ENCODE measurements at places on chromosomes 3 and 15.
A peak's percentile ranks its signal among the peaks of the same experiment; 100 is the strongest.

GRCh38 chr15:81050805-81051204 is 50.1 kb downstream of the TLNRD1 start:
- H3K36me3 ChIP-seq, result no peaks in the 10 kb centered on the region
- H3K27ac ChIP-seq, result no peak overlapping the region
- H3K4me1 ChIP-seq, result no peaks in the 10 kb centered on the region
- DNase-seq, result no peak

DNA sequence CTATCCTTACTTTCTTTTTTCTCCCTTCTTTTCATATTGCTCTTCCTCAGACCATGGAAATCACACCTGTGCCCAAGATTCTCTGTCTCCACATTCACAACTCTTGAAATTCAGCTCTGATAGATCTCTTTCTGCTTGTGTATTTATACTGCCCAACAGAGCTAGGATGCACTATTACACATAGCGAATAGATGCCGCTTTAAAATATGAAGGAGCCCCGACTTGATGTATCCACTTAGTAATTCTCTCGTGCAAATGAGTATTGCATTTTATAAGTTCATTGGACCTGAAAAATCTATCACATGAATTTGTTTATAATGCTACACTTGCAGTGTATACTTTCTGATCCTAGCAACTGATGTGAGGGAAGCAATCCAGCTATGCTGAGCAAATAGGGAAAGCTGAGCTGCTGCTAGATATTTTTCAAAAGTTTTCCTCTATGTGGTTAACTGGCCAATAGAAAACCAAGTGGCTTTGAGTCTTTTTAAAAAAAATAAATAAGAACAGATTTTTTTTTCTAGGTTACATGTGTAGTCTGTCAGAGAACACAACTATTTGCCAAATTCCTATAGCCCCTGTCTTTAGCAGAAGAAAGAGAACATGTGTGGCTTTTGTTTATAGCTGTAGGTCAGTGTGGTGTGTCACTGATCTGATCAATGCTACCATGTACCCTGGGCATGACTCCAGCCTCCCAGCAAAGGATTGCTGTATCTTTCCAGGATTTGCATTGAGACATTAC is 64.3 kb upstream of the LEKR1 start:
- no peak overlapping the region for H3K4me3 ChIP-seq
- peak; percentile 10 for DNase-seq
- H3K27ac ChIP-seq, result no peak overlapping the region

DNA sequence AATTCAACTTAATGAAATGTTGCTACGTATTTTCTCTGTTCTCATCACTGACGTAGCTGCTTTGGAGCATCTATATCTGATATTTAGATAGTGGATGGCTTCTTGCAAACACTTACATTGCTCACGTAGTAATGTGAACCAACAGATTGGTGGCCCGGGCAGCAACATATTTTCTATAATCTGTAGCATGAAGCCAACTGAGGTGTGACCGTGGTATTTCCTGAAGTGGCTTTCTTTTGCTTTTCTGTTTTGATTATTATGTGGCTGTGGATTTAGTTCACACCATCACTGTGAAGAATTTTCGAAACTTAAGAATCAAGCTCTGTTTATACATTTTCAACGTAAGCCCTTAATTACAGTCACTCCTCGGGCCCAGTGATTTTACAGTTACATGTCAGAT is 288.5 kb downstream of the LPP start:
- no peak overlapping the region for H3K27ac ChIP-seq
- peaks cover 19% of the 10 kb centered on the region for H3K4me1 ChIP-seq
- H3K4me3 ChIP-seq, result no peak overlapping the region
- H3K36me3 ChIP-seq, result no peaks in the 10 kb centered on the region
- DNase-seq, result no peak

GRCh38 chr15:89993349-89993748 is 7.8 kb upstream of the ZNF710 start:
- no peak for DNase-seq
- H3K27ac ChIP-seq, result no peak overlapping the region
- H3K4me3 ChIP-seq, result no peak overlapping the region

DNA sequence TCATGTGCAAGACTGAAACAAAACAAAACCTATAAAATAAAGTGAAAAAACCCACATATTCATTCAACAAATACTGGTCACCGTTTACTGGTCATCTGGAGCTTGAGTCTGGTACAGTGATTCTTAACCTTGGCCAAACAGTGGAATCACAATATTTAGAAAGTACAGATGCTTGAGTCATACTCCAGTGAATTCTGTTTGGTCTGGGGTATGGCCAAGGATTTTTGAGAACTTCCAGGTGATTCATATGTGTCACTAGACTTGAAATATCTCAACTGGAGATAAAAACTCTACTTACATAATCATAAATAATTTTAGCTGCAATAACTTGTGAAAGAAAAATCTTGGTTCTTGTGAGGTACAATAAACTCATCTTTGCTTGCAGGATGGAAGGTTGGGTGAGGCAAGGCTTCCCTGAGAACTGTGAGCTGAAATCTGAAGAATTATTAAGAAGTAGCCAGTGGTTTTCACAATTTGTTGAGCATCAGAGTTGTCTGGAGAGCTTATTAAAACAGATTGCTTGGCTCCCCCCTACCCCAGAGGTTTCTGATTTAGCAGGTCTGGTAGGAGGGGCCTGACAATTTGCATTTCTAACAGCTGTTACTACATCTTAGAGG is 9.6 kb downstream of the NEK11 start:
- H3K36me3 ChIP-seq, result no peaks in the 10 kb centered on the region
- peak; percentile 87 for DNase-seq
- no peak overlapping the region for H3K4me3 ChIP-seq
- H3K4me1 ChIP-seq, result peaks cover 31% of the 10 kb centered on the region

GRCh38 chr15:80607287-80607980 is 87.7 kb upstream of the ABHD17C start:
- H3K36me3 ChIP-seq, result no peaks in the 10 kb centered on the region
- no peak overlapping the region for H3K4me3 ChIP-seq
- 0 out of 2 replicates have a peak, but pooled peaks cover 2% of the 10 kb centered on the region for H3K4me1 ChIP-seq
- DNase-seq, result no peak

- H3K27me3 ChIP-seq, result no peaks in the 10 kb centered on the region
- DNase-seq, result no peak
- no peak overlapping the region for H3K27ac ChIP-seq
Observed at GRCh38 chr15:74893627-74894026, 3.8 kb downstream of the MPI start.

GRCh38 chr3:63986146-63986545 is 37.1 kb downstream of the PSMD6 start:
- no peak for DNase-seq
- H3K27me3 ChIP-seq, result no peaks in the 10 kb centered on the region
- H3K36me3 ChIP-seq, result no peaks in the 10 kb centered on the region
- H3K4me1 ChIP-seq, result no peaks in the 10 kb centered on the region
- no peak overlapping the region for H3K27ac ChIP-seq

DNA sequence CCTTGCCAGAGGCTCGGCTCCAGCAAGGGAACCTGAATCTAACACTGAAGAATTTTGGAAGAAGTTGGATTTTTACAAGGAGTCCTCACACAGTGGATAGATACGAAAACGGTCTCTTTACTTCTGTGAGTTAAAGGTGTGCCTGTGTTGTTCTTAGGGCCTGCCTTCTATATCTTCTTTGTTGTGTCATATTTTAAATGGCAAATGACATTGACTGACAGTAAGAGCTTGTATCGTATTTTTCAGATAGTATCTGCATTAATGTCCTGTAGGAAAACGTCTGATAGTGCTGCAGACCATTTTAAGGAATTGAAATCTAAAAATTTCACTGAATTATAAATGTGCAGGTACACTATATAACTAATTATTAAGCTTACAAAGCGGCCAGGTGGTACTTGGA is 56.3 kb downstream of the PTPRG start:
- no peak overlapping the region for H3K4me3 ChIP-seq
- no peaks in the 10 kb centered on the region for H3K36me3 ChIP-seq
- DNase-seq, result no peak
- H3K4me1 ChIP-seq, result no peaks in the 10 kb centered on the region

GRCh38 chr3:129553171-129553570 is 10.2 kb downstream of the H1-8 start:
- H3K27me3 ChIP-seq, result no peaks in the 10 kb centered on the region
- no peak overlapping the region for H3K4me3 ChIP-seq
- no peak overlapping the region for H3K27ac ChIP-seq
- no peaks in the 10 kb centered on the region for H3K36me3 ChIP-seq
- H3K4me1 ChIP-seq, result no peaks in the 10 kb centered on the region

DNA sequence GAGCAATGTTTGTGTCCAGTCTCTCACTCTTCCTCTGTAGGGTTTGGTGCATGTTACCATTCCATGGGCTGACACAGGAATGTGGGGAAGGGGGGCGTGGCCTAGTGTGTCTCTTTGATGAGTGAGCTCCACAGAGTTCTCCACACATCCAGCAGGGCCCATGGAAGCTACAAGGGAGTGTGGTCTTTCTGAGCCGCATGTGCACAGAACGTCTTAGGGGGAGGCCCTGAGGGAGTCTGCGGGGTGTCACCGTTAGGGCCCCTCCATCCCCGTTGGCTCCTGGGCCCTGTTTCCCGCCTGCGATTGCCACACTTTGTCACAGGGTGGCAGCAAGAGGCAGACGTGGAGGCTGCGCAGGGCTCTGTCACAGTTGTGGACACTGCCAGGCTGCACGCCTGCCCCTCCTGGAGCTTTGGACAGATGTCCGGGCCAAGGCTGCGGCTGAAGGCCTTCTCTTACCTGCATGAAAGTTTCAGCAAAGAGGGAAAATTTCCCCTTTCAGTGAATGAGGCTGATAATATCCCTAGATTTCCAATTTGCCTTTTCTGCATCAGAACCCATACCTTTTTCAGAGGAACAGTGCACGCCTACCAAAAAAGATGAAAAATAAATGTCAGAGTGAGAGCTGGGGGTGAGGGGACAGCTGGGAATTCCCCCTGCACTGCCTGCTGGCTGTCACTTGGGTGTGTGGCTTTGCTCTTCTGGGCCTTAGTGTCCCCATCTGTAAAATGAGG is 24.3 kb downstream of the CACNA2D3 start:
- DNase-seq, result peak; percentile 52
- H3K27ac ChIP-seq, result no peak overlapping the region

DNA sequence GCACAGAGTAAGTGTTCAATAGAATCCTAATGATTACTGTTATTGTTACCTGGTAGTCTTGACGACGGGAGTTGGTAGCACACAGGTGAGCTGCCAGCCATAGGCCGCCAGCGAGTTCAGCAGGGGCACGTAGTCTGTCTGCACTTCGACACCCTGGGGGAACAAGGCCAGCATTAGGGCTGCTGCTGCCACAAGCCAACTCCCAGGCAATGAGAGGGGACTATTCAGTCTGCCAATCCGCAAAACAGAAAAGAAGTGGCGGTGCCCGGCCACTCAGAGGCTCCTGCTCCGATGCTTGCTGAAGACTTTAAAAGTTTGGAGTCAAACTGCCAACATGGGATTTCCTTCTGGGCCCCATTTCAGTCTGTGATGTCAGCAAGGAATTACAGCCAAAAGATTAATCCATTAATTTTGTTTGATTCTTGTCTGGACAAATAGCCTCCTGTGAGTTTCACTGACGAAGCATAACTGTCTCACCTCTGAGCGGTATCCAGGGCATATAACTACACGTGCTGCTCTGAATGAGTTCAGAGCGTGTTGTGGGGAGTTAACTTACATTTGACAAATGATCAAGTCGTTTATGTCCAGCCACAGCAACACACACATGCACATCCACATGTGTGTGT is 61.8 kb downstream of the OXNAD1 start:
- no peaks in the 10 kb centered on the region for H3K4me1 ChIP-seq
- no peak for DNase-seq
- H3K27ac ChIP-seq, result no peak overlapping the region
- no peaks in the 10 kb centered on the region for H3K27me3 ChIP-seq
- peaks cover 17% of the 10 kb centered on the region for H3K36me3 ChIP-seq

- no peaks in the 10 kb centered on the region for H3K27me3 ChIP-seq
- no peak overlapping the region for H3K4me3 ChIP-seq
Observed at GRCh38 chr3:158430968-158431367, 140.0 kb upstream of the MLF1 start.

GRCh38 chr3:48505146-48505545 is 1.2 kb upstream of the SHISA5 start:
- peaks cover 66% of the 10 kb centered on the region for H3K4me1 ChIP-seq
- H3K36me3 ChIP-seq, result no peaks in the 10 kb centered on the region
- no peak for DNase-seq
- H3K27me3 ChIP-seq, result no peaks in the 10 kb centered on the region

DNA sequence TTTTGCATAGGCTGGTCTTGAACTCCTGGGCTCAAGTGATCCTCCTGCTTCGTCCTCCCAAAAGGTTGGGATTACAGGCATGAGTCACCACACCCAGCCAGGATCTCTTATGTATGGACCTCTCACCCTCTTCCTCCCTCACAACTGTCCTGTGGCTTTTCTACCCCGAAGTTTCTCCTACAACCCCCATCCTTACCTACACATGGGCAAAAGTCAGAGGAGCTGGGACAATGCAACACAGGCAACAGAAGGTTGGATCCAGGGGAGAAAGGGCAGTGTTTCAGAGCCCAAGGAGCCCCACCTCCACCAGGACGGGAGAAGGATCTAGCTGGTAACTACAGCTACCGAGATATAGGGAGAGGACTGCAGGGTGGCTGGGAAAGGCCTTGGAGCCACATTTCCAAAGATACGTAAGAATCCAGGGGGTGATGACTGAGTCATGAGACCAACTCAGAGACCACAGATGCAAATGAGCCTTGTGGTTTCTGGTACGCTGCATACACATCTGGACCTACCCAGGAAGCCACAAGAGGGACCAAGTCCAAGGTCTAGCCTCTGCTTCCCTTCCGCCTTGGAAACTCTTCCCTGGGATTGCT is 13.6 kb downstream of the IGDCC4 start:
- DNase-seq, result peak; percentile 71
- H3K27ac ChIP-seq, result peak overlapping the region; percentile 92
- H3K4me3 ChIP-seq, result no peak overlapping the region
- H3K36me3 ChIP-seq, result no peaks in the 10 kb centered on the region
- no peaks in the 10 kb centered on the region for H3K27me3 ChIP-seq

DNA sequence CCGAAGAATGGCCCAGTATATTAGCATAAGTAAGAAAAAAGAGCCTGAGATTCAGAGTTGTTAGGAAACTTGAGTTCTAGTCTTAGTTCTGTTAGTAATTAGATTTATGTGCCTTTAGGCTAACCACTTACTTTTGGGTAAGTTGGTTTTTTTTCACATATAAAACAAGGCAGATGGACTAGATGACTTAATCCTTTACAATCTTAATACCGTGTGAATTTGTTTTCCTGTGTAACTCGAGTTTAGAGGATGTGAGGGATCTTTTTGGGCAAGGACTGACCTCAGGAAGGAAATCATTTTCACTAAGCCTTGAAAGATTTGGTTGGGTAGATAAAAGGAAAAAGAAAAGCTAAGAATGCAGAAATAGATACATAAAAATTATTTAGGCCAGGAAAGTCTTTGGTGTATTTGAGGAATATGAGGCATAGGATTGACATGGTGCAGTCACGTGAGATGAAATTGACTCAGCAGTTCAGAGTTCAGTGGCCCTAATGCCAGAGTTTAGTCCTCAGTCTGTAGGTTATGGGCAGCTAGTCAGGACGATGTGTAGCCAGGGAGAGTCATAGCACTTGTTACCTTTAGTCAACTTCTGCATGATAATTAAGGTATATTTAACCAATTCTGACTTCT is 34.6 kb downstream of the PAK2 start:
- no peaks in the 10 kb centered on the region for H3K36me3 ChIP-seq
- peaks cover 17% of the 10 kb centered on the region for H3K4me1 ChIP-seq
- H3K4me3 ChIP-seq, result no peak overlapping the region
- no peaks in the 10 kb centered on the region for H3K27me3 ChIP-seq
- DNase-seq, result no peak
- H3K27ac ChIP-seq, result no peak overlapping the region
